ENCODE measurements at places on chromosomes 16 and 17. TPM values are rescaled to one million over a fixed set of nuclear protein-coding genes. Genes with fewer than 3 reads are reported as not detected.
A peak's percentile ranks its signal among the peaks of the same experiment; 100 is the strongest.

The GP2 gene
- polyA plus RNA-seq: 0.15 TPM

The ZP2 gene
- polyA plus RNA-seq: not detected

The ST6GALNAC1 gene
- polyA plus RNA-seq: not detected

The SLC5A11 gene
- 1.7 TPM for polyA plus RNA-seq

GRCh38 chr16:8720080-8720966 is 45.9 kb downstream of the ABAT start:
- peak; percentile 85 for DNase-seq

DNA sequence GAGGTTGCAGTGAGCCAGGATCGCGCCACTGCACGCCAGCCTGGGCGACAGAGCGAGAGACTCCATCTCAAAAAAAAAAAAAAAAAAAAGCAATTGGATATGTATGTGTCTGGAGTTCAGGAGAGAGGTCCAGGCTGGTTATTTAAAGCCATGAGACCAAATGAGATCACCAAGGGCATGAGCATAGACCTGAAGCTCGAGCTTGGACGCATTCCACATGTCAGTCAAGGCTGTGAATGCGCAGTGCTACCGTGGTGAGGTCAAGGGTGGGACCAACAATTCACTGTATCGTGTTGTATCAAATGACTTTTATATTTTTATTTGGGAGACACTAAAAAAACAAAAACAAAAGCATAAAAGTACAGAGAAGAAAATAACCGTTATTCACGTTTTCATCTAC is 29.1 kb upstream of the SPNS2 start:
- no peak for DNase-seq

DNA sequence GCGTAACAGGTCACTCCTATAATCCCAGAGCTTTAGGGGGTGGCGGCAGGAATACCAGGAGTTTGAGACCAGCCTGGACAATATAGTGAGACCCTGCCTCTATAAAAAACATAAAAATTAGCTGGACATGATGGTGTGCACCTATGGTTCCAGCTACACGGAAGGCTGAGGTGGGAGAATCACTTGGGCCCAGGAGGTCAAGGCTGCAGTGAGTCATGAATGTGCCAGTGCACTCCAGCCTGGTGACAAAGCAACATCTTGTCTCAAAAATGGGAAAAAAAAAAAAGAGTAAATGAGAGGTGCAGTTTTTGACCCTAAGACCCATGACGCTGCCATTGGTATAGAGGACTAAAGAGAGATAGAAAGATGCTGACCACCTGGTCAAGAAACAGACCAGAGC is 16.1 kb downstream of the PARN start:
- DNase-seq: no peak

- DNase-seq: no peak
Measured at GRCh38 chr16:4612977-4613635, 1.6 kb downstream of the UBALD1 start.

DNA sequence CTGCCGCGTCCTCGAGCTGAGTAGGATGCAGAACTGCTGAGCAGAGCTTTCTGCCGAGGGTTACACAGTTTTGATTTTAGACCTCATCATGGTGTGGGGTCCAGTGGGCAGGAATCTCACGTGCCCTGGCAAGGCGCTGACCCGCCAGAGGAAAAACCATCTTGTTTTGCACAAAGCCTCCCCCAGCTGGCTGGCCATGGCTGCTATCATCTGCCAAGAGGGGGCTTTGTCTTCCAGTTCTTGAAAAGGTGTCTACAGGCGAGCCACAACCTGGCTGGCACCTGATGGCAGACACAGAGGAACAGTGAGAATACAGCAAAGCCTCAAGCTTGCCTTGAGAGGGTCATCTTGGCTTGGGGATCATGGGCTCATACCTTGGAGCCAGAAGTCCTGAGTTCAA is 118.3 kb downstream of the CMIP start:
- no peak for DNase-seq

GRCh38 chr16:77584205-77584859 is 138.0 kb upstream of the NUDT7 start:
- peak; percentile 44 for DNase-seq

- no peak for DNase-seq
Measured at GRCh38 chr17:82297280-82297713, 20.1 kb downstream of the CD7 start.

GRCh38 chr16:57626420-57627170 is 1.8 kb upstream of the ADGRG1 start:
- DNase-seq: no peak

- DNase-seq: no peak
Measured at GRCh38 chr16:55338646-55339045, 14.6 kb downstream of the IRX6 start.

GRCh38 chr16:7158481-7158880 is 174.2 kb upstream of the RBFOX1 start:
- DNase-seq: no peak

DNA sequence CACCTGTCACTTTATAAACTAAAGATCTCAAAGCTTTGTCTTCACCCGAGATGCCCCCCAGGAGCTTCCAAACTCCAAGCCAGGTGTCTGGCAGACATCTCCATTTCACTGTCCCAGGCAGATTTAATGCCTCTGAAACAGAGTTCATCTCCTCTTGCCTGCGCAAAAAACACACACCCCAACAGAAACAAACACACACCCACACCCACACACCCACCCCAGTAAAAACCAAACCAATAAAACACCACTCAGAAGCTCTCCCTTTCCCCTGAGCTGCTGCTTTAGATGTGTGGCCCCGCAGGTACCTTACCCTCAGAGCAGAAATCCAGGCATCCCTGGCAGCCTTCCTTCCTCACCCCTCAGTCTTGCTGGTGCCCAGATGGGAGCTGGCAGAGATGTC is 14.4 kb downstream of the SEC14L1 start:
- DNase-seq: no peak

- DNase-seq: no peak
Measured at GRCh38 chr17:43438626-43439025, 39.8 kb downstream of the ARL4D start.

DNA sequence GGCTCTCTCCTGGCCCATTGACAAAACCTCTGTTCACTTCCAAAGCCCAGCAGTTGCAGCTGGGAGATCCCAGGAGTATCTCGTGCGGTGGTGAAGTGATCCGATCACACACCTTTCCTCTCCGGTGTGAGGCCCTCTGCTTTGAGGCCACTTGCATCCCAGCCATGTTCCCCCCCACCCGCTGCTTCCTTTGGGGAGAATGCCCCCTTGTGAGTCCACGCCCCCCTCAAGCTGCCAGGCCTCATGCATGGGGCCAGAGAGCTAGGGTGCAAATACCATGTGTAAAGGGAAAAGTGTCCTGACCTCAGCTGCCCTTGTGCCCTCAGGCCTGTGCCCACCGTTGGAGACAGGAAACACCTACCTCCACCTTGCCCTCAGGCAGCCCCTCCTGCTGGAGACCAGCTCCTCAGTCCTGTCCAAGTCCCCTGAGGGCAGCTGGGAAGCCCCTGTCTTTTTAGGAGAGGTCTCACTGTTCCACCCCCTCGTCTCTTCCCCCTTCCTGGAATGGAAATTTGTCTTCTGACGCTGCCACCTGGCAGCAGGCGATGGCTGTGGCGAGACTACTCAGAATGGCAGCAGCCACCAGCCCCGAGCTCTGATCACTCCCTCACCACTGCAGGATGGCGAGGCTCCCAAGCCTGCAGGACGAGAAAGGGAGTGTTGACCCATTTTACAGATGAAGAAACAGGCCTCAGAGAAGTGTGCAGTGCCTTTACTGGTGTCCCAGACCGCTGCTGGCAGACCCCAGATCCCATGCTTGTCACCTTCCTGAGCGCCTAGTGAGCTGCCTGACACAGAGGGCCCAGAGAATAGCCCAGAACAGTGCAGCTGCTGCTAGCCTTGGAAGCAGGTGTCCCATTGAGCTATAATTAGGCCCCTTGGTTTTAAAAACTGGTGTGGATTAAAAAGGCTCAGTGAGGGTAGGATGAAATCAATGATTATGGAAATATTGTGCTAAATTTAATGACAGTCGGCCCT is 120.6 kb upstream of the CACNG5 start:
- no peak for DNase-seq

GRCh38 chr17:50060951-50061712 is 5.2 kb downstream of the ITGA3 start:
- no peak for DNase-seq

- no peak for DNase-seq
Measured at GRCh38 chr16:59864981-59865666, 1131.0 kb upstream of the GOT2 start.

DNA sequence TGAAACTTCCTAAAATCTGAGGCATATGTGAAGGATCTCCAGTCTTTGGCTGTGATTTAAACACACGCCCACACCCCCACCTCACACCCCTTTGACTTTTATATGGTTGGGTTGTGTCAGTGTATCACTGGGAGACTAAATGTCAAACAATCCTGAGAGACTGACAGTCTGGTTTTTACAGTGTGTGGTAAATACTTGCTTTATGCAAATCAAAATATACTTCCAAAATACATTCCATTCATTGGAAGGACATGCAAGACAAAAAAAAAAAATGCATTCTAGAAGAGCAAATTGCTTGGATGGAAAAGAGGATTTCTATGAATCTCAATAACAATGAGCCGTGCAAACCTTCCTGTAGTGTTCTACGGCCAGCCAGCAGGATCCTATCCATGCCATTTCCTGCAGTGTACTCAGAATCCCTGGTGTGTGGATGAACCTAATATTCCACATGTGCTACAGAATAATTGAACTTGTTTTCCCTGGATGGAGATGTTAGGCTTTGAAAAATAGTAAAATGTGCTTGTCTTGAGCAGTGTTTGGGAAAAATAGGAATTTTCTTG is 602.1 kb upstream of the GOT2 start:
- no peak for DNase-seq

- peak; percentile 72 for DNase-seq
Measured at GRCh38 chr17:67293251-67294203, 48.5 kb upstream of the HELZ start.

Data from HepG2 (cell line).